WTC11 (cell line): ENCODE measurements at places on chromosomes 7 and 10.

- DNase-seq: no peak
Observed at GRCh38 chr10:77390481-77390891, 247.1 kb downstream of the KCNMA1 start.

DNA sequence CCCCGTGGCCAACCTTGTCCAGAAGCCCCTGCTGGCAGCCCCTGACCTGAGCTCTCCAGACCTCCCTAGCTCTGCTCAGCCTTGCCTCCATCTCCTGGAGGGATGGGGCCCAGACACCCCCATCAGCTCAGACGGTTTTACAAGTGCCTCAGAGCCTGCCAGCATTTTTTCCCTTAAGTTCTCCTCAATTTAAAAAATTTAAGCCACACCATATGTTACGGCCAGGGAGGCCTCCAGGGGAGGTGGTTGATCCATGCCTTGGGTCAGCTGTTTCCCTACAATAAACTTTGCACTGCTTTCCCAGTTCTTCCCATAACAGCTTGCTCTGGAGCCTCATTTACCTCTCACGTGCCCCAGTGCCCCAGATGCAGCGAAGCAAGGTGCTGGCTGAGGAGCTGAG is 143.5 kb downstream of the RGS10 start:
- no peak for DNase-seq

- DNase-seq: no peak
Observed at GRCh38 chr10:67471022-67471421, 225.0 kb downstream of the CTNNA3 start.

DNA sequence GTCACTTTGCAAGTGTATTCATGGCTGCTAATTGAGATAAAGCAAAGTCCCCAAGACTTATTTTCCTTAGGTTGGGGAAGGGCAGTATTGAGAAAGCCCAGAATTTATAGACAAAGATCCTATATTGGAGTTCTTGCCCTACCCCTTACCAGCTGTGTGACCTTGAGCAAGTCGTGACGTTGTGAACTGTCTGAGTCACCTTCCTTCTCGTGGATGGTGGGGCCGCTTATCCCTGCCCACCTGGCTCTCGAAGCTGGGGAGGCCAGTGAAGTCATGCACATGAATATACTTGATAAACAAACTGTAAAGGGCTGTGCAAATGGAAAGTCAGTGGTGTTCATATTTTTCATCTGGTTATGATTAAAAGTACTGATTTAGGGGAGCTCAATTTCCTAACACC is 127.4 kb downstream of the TACC2 start:
- DNase-seq: no peak

GRCh38 chr10:131896403-131896802 is 4.4 kb upstream of the PPP2R2D start:
- DNase-seq: no peak

- no peak for DNase-seq
Observed at GRCh38 chr10:72503241-72503640, 122.6 kb downstream of the MICU1 start.

DNA sequence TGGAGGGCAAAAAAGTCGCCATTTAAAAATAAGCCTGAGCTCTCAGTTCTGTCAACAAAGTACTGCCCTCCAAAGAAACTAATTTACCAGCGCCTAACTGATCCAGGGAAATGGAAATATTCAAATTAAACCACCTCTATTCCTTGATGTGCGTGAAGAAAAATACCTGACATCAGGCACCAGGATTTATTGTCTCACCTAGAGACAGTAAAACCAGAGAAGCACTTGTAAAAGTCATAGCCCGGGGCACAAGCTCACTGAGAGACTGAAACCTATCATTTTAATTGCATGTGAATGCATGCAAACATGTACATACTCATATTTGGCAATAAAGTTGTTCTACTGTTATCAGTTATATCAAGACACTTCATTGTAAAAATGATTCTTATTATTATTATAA is 147.3 kb upstream of the VSTM2A start:
- DNase-seq: no peak

DNA sequence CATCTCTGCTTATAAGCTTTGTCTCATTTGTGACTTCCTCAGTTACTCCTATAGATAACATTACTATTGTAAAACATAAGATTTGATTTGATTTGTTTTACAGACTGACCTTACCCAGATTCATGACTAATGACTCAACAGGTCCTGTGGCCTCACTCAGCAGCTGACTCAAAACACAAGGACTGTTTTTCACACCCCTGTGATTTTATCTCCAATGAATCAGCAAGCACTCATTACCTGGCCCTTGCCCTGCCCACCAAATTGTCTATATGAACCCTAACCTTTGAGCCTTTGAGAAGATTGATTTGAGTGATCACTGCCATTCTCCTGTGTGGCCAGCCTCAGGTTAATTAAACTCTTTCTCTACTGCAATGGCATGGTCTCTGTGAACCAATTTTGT is 1064.6 kb upstream of the LRRTM3 start:
- DNase-seq: no peak

DNA sequence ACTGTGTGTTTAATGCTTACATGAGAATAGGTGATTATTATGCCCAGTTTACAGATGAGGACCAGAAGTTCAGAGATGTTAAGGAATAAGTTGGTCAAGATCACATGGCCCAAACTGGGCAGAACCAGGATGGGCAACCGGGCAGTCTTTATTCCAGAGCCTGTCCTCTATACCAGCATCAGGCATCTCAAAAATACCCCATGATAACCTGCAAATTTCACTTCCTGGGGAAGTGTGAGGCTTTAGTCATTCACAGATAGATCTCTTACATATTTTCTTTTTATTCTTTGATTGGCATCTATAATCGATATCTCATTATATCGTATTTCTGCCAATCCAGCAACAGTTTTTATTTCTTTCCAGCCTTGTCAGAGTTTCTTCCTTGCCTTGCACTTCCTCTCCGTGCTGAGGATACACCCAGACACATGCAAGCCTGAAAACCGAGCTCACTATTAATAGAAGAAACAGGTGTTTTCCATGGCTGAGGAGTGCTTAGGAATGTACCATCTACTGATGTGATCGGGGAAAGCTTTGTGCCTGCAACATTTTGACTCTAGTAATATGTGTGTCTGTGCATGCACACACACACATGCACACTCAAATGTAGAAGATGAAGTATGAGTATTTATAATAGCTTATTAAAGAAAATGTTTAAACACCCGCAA is 82.4 kb downstream of the CREM start:
- DNase-seq: no peak

DNA sequence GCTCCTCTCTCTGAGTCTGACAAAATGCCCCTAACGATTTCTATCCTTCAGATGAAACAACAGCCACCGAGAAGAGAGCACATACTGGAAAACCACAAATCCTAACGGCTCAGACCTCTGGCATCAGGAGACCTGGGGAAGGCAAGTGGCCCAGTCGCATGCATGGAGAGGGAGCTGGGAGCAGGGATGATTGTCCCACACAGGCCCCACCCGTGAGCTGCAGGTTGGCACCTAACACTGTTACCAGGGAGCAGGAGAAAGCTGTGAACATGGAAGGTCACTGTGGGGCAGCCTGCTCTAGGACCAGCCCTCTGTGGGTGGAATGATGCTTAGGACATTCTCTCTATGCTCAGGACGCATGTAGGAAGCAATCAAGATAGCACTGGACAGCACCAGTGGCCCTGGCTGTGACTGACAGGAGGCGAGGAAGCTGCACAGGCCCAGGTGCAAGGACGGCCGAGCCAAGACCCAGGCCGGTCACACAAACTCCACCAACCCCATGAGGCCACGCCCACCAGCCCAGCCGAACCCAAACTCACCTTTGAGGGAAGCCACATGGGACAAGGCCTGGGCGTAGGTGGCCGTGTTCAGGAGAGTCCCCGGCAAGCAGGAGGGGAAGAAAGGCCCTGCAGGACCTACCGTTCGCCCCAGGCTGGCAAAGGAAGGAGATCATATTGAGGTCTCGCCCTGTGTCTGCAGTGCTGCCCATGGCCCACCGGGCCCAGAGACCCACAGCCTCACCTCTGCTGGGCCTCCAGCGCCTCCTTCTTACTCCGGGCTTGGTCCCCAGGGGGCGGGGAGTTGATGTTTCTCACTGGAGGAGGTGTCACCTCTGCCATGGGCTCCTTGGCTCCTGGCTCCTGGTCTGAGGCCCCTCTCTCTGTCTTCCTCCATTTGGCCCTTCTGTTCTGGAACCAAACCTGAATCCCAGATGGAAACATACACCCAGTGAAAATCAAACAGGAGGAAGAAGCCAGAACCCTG is 9.7 kb downstream of the DRGX start:
- no peak for DNase-seq

DNA sequence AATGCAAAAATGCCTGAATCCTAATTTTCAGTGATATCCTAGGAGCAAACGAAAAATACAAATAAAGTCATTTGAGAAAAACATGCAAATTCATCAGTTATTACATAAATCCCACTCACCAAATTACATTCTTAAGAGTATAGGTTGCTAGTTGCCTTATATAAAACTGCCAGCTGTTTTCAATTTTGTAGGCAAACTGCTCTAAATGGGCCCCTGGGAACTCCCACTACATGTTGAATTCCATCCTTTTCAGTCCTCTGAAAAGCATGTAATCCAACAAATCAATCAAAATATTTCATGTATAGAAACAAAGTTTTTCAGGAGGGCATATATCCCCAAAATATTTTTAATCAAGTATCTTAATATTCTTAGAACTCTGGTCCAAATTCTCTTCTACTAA is 2.1 kb upstream of the JMJD1C start:
- DNase-seq: no peak

DNA sequence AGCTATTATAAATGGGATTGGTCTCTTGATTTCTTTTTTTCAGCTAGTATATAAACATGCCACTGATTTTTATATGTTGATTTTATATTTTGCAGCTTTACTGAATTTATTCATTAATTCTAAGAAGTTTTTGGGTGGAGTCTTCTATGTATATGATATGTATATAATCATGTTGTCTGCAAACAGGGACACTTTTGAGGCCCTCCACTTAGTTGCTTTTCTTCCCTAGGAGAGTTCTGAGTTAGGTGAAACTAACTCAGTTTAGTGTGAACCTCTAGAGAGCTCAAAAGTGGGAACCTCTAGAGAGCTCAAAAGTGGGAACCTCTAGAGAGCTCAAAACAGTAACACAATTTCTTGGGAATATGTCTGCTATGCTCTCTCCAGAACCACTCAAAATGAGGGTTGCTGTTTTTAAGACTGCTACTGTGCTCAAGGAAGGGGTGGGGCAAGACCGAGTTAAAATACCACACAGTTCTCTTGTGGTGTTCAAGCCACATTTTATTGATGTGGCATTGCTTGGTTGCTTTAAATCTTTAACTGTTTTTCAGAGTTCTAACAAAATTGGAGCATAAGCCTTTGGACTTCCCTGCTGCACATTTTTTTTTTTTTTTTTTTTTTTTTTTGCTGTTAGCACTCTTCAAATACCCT is 13.2 kb downstream of the CCDC7 start:
- no peak for DNase-seq

- peak; percentile 72 for DNase-seq
Observed at GRCh38 chr10:113520690-113521474, 32.0 kb upstream of the HABP2 start.

- DNase-seq: no peak
Observed at GRCh38 chr10:50231515-50232260, 19.6 kb downstream of the ASAH2 start.

GRCh38 chr7:17530244-17530643 is 231.8 kb downstream of the AHR start:
- DNase-seq: no peak

- DNase-seq: peak; percentile 74
Observed at GRCh38 chr7:102125127-102125596, 161.5 kb upstream of the SH2B2 start.

DNA sequence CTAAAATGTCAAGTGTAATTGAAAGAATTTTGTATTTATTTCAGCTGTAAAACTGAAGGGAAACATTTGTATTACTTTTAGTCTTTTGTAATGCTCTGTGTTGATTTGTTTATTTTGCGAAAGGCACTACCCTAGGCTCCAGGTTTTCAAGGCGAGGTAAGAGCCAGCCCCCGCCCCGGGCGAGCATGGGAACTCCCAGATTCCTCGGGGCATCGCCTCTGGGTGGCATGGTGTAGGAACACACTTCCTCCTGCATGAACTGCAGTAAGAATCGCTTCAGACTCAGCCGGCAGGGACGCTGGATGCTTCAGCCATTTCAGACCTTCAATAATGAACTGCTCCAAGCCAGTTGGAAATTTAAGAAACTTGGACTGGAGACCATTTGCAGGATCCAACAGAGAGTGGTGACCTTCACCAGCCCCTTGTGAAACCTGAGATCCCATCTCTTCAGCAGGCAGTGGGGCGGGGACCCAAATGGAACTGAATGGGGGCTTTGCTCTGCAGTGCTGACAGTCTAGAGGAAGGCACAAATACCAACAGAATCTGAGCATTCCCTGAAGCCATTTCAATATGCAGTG is 544.3 kb upstream of the MGMT start:
- DNase-seq: no peak

GRCh38 chr10:92047215-92047614 is 123.6 kb downstream of the BTAF1 start:
- DNase-seq: no peak

DNA sequence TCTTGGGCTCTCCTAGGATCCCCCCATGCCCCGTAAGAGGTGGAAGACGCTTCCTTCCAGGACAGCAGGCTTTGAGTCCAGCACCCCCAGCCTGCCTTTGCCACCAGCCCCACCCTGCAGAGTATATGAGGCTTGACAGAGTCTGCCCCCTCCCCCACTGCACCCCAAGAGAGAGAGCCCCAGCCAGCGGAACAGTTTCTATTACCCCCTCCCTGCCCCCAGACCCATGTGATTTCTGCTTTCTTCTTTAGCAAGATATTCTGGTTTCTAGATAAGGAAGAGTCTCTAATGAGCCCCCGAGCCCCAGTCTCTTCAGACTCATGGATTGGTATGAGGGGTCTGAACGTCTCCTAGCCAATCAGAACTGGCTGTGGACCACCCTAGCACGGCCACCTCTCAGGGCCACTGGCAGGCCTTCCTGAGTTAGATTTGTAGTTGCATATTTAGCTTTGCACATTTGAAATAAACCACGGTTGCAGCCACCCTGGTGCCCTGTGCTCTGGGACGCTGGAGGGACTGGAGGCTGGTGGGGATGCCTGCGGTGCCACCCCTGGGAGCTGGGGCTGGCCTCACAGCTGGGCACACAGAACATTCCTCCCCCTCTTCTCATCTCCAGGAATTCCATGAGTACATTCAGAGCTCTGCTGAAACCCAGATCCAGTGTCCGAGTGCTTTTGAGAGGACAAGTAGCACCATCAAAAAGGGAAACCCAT is 3.0 kb upstream of the SH2B2 start:
- DNase-seq: no peak

DNA sequence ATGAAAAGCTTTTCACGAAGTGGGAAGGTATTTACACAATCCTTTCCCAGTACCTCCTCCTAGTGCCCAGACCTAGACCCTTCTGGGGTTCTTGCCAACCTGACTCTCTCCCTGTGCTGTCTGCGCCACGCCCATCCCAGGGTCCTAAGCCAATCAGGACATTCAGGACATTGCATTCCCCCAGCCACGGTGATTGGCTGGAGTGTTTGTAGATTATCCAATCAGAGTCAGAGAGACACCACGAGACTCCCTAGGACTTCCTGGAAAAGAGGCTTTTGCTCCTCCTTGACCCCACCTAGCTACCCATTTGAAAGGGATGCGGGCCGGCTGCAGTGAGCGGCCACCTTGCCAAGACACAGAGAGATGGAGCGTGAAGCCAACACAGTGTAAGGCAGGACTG is 3.5 kb upstream of the GDF2 start:
- DNase-seq: no peak

- DNase-seq: no peak
Observed at GRCh38 chr10:36880898-36881297, 244.5 kb upstream of the ANKRD30A start.
